ENCODE measurements at places on chromosomes 4 and X. TPM values are rescaled to one million over a fixed set of nuclear protein-coding genes. Genes with fewer than 3 reads are reported as not detected.

GRCh38 chr4:2462218-2462991 lies 6.5 kb upstream of the RNF4 start:
- peak overlapping the region; percentile 55 for H3K4me3 ChIP-seq
- no peaks in the 10 kb centered on the region for H3K27me3 ChIP-seq
- peaks cover 15% of the 10 kb centered on the region for H3K4me1 ChIP-seq
- DNase-seq: peak; percentile 66

GRCh38 chrX:7191681-7192110 lies 43.7 kb upstream of the PUDP start:
- H3K4me3 ChIP-seq: no peak overlapping the region
- H3K36me3 ChIP-seq: no peaks in the 10 kb centered on the region
- DNase-seq: no peak
- H3K27ac ChIP-seq: no peak overlapping the region
- H3K4me1 ChIP-seq: no peaks in the 10 kb centered on the region

DNA sequence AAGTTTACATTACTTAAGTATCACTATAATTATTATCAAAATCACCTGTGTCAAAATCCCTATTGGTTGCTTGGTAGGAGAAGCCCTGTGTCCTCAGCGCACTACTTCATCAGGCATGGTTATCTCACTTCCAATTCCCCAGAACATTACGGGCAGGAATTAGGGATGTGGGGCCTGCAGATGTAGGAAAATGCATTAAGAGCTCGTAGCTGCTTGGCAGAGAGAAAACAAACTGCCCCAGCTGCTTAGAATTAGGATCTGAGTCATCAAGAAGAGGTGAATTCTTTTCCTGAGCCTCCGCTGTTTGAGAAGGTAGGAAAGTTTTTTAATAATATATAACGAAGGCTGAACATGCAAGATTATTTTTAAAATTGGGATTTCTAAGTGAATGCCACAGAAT lies 31.1 kb upstream of the CLNK start:
- no peaks in the 10 kb centered on the region for H3K27me3 ChIP-seq
- no peaks in the 10 kb centered on the region for H3K4me1 ChIP-seq
- no peak overlapping the region for H3K4me3 ChIP-seq
- no peak overlapping the region for H3K27ac ChIP-seq
- no peak for DNase-seq

GRCh38 chrX:2449135-2449886 lies 51.5 kb downstream of the DHRSX start:
- no peak overlapping the region for H3K27ac ChIP-seq
- H3K36me3 ChIP-seq: no peaks in the 10 kb centered on the region
- H3K27me3 ChIP-seq: no peaks in the 10 kb centered on the region

- DNase-seq: no peak
- no peak overlapping the region for H3K4me3 ChIP-seq
- H3K36me3 ChIP-seq: no peaks in the 10 kb centered on the region
- no peaks in the 10 kb centered on the region for H3K27me3 ChIP-seq
- H3K27ac ChIP-seq: no peak overlapping the region
- no peaks in the 10 kb centered on the region for H3K4me1 ChIP-seq
Observed at GRCh38 chrX:69293776-69294601, 128.7 kb upstream of the PJA1 start.

DNA sequence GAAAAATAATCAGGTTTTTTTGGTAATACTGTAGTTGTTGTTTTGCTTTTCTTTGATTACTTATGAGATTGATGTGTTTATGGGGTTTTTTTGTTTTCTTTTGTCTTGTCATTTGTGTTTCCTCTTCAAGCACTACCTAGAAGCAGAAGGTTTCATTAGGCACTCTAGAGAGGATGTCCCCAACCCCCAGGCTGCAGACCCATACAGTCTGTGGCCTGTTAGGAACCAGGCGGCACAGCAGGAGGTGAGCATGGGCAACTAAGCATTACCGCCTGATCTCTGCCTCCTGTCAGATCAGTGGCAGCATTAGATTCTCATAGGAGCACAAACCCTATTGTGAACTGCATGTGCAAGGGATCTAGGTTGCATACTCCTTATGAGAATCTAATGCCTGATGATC lies 22.9 kb upstream of the NOCT start:
- H3K27ac ChIP-seq: no peak overlapping the region
- no peak overlapping the region for H3K4me3 ChIP-seq
- no peaks in the 10 kb centered on the region for H3K36me3 ChIP-seq
- no peaks in the 10 kb centered on the region for H3K27me3 ChIP-seq

The HTR2C gene
- total RNA-seq: not detected

The LUZP4 gene
- not detected for total RNA-seq

Data from transverse colon (tissue), 4 donors.